Activated naive CD4-positive, alpha-beta T cell (primary cell): ENCODE measurements at places on chromosomes 3 and 15.

- DNase-seq = no peak
Measured at GRCh38 chr3:184419171-184419570, 39.3 kb downstream of the CHRD start.

DNA sequence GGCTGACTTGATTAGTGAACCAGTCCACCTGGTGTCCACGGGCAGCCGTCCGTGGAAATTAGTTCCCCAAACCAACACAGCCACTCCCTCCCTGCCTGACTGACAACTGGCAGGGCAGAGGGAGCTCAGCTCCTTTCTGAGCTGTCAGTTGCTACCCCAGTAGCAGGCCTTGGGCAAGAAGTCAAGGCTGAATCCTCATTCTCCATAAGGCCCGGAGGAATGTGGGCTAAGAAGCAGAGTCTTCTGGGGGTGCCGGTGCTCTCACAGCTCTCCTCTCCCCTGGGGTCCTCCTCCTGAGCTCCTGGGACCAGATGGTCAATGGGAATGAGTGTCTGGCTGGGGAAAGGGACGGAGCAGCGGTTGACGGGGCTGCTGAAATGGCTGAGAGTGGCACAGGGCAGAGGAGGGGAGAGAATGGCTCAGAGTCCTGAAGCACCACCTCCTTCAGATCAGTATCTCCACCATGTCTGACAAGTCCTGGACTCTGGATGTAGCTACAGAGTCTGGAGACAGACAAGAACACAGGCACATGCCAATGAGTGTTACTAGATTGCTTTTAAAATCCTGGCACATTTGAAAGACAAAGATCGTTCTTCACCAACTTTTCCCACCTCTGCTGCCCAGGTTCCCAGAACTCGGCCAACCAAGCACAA lies 16.9 kb downstream of the AMOTL2 start:
- DNase-seq = no peak

- DNase-seq = no peak
Measured at GRCh38 chr15:75389791-75390382, 21.5 kb upstream of the MAN2C1 start.

- DNase-seq = no peak
Measured at GRCh38 chr3:10002951-10003350, 16.3 kb upstream of the EMC3 start.

- no peak for DNase-seq
Measured at GRCh38 chr3:87855616-87856015, 203.2 kb downstream of the CGGBP1 start.

GRCh38 chr15:35909414-35909813 lies 363.4 kb upstream of the DPH6 start:
- no peak for DNase-seq

GRCh38 chr15:56608140-56608778 lies 125.0 kb downstream of the ZNF280D start:
- DNase-seq = no peak

DNA sequence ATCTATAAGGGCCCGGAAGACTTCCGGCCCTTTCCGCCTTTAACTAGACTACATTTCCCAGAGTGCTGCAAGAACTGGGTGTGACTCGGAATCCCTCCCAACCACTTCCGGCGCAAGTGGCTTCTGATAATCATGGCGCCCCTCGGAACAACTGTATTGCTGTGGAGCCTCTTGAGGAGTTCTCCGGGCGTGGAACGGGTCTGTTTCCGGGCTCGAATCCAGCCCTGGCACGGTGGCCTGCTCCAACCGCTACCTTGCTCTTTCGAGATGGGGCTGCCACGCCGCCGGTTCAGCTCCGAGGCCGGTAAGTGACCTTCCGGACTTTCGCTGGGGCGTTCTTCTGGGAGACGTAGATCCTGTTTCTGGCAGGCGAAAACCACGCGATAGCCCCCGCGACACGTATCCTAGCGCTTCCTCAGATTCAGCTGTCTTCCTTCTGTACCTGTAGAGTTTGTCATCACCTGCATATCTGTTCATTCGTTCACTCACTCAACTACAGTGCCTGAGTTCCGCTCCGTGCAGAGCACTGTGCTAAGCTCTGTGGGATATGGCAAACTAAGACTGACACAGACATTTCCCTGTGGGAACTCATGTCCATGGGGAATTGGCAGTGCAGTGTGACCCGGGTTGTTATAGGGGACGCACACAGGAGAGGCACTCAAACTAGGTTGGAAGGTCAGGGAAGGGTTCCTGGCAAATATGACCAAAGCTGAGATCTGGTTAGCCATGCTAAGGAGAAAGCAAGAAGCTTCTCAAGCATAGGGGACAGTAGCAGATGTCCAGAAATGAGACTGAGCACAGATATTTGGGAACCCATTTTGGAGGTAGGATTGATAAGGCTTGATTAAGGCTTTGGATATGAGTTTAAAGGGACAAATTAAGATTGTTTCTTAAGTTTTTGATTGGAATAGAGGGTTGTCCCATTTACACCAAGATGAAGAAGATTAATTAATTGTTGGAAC lies at the start of gene MRPS22:
MRPS22 (plus strand) TSS at position 126 of the 962 bp plus-strand sequence; CDS start at position 133, 7 bp downstream.
- peak; percentile 61 for DNase-seq

GRCh38 chr3:195072916-195073564 lies 197.9 kb downstream of the XXYLT1 start:
- DNase-seq = no peak

GRCh38 chr3:34070831-34071585 lies 272.6 kb downstream of the PDCD6IP start:
- DNase-seq = no peak

DNA sequence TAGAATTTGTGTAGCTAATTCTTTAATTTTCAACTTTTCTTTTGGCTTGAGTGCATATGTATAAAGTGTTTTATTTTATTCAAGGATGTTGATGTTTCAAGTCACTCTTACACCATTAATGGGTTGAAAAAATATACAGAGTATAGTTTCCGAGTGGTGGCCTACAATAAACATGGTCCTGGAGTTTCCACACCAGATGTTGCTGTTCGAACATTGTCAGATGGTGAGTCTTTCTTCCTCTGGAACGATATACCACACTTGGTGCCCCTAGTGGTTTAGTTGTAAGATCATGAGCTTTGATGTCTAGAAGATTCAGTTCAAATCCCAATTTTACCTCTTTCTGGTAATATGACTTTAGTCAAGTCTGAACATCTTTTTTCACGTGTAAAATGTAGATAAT lies 119.3 kb downstream of the HCN4 start:
- no peak for DNase-seq

- DNase-seq = no peak
Measured at GRCh38 chr15:95262866-95263564, 1031.7 kb downstream of the MCTP2 start.

DNA sequence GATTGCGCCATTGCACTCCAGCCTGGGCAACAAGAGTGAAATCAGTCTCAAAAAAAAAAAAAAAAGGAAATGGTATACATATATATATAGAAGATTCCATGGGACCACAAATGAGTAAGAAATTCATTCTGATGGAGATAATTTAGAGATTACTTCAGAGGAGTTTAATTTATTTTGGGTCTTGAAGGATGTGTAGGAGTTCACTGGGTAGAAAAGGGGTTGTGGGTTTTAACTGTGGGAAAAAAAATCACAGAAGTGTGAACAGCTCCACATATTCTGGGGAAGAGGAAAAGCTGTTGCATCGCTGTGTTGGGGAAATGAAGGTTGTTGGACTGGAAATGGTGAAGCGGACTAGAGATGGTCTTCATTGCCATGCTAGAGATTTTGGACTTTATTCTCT lies 4.1 kb upstream of the ICE2 start:
- no peak for DNase-seq

GRCh38 chr3:33318710-33319380 lies 41.6 kb downstream of the FBXL2 start:
- DNase-seq = no peak

DNA sequence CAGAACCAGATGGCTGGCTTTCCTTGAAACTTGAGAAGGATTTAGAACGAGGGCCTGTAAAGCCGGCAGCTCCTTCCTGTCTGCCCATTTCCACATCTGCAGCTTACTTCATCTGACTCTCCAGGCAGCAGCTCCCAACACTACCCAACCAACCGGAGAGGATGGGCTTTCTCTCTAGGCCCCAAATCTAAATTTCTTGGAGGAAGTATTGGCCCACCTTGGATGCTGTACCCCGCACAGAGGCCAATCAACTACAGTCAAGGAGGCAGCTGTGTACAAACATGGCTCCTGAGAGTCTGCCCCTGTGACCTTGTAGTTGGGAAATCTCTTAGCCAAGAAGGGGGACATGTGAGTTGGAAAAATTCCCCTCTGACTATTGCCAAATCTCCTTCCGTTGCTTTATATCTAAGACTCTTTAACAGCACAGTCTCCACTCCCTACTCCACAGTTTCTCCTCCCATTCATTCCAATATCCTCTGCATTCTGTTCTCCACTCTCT lies 8.0 kb upstream of the ACAP2 start:
- DNase-seq = no peak

- DNase-seq = no peak
Measured at GRCh38 chr3:33331414-33331813, 54.2 kb downstream of the FBXL2 start.

DNA sequence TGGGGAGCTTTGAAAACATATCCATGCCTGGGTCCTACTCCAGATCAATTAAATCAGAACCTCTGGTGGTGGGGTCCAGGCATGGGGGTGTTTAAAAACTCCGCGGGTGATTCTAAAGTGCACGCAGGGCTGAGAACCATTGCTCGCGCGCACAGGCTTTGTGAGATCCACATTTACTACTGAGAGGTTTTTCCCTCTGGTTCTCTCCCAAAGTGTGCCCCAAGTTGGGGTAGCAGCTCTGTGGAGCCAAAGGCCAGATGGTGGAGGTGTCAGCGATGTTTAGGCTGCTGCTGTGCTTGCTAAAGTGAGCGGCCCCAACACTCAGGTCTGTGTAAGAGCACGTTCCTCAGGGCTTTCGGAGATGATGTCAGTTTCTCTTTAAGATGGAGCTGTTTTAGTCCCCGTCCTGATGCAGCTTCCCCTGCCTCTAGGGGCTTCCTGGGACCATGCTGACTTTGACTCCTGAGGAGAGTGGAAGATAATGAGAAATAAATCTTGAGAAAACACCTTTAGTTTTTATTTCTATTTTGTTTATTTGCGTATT lies 13.4 kb upstream of the MAGEF1 start:
- no peak for DNase-seq
